ENCODE measurements at places on chromosomes 16 and 17. TPM values are rescaled to one million over a fixed set of nuclear protein-coding genes. Genes with fewer than 3 reads are reported as not detected.
A peak's percentile ranks its signal among the peaks of the same experiment; 100 is the strongest.

The SPATA22 gene
- polyA plus RNA-seq = not detected

The KIF18B gene
- 5.0 TPM for polyA plus RNA-seq

The DHRS7C gene
- 0.19 TPM for polyA plus RNA-seq

The TEX19 gene
- polyA plus RNA-seq = not detected

The CRYM gene
- 6.3 TPM for polyA plus RNA-seq

The PRSS53 gene
- 0.66 TPM for polyA plus RNA-seq

The CHAD gene
- 1.8 TPM for polyA plus RNA-seq

The TPSD1 gene
- polyA plus RNA-seq = not detected

The CCL2 gene
- 64.8 TPM for polyA plus RNA-seq

The CCL4L2 gene
- 20.8 TPM for polyA plus RNA-seq

DNA sequence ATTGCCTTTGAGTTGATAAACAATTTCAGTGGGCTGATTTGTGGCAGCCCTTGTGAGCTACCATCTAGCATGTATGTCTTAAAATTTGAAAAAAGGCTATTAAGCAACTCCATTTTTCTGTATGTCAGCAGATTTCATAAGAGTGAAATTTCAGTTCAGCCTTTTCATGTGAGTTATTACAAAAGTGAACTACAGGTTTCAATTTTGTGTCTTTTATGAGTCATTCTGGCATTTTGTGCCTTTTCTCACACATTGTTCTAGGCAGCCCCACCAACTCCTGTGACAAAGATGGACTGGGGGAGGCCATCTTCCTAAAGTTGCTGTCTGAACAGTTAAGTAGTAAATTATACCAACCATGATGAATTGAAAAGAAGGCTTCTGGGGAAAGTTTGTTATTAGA is 52.1 kb downstream of the USP10 start:
- DNase-seq = no peak

DNA sequence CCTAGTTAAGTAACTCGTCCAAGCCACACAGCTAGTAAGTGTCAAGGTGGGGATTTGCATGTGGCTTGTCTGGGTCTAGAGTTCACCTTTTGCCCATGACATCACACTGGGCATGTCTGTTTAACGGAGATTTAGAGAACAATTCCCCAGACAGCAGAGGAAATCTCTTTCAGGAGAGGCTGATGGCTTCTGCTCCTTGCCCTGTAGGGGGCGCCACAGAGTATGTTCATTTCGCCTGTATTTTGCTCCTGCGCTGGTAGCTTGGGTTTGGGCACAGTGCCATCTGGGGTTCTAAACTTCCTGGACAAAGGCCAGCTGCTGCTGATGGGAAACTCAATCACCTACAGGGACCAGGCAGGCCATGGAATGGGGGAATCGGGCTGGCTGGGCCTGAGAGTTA is 20.4 kb downstream of the OTOA start:
- no peak for DNase-seq

- peak; percentile 81 for DNase-seq
These were observed 29.8 kb downstream of the PRSS54 start for GRCh38 chr16:58264961-58265479.

DNA sequence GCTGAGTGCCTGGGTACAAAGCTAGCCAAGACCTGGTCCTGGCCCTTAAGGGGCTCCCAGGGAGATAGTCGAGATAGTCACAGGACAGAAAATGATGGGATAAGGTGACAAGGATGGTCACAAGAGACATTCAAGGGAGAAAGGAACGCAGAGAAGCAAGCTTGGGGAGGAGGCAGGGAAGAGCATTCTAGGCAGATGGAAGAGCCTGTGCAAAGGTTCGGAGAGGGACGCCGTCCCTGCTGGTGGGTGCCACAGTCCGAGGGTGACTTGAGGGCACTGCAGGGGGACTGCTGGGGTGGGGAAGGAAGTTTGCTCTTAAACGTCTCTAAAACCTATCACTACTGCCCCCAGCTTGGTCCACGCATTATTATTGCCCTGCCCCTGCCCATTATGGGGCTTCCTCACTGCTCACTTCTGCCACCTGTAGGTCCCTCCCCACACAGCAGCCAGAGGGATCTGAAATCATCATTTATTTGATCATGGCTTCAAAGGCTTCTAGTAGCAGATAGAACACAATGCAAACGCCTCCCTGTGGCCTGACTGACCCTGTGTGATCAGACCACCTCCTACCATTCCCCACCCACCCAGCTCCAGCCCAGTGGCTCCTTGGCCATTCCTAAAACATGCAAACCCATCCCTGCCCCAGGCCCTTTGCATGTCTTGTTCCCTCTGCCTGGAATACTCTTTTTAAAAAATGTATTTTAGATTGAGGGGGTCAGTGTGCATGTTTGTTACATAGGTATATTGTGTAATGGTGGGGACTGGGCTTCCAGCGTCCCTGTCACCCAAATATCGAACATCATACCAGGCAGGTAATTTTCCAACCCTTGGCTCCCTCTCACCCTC is 60.3 kb downstream of the RMI2 start:
- DNase-seq = no peak

DNA sequence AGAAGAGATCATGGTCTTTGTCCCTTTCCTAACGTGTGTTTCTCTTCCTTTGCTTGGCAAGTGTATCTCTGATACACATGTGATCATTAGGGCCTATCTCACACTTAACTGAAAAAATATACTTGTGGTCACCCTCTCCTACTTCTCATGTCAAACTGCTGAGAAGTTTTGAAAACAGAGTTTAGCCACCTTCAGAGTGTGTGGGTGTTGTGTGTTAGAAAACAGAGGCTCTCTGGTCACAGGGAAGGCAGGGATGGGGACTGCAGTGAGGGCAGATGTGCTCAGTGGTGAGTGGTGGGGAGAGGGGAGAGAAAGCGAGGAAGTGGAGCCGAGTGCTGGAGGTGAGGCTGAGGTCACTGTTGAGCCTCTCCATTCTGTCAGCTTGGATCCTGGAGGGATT is 29.4 kb downstream of the GRB7 start:
- DNase-seq = no peak

GRCh38 chr16:58402796-58403195 is 10.5 kb downstream of the GINS3 start:
- no peak for DNase-seq

GRCh38 chr16:87626905-87627304 is 24.6 kb downstream of the JPH3 start:
- no peak for DNase-seq

DNA sequence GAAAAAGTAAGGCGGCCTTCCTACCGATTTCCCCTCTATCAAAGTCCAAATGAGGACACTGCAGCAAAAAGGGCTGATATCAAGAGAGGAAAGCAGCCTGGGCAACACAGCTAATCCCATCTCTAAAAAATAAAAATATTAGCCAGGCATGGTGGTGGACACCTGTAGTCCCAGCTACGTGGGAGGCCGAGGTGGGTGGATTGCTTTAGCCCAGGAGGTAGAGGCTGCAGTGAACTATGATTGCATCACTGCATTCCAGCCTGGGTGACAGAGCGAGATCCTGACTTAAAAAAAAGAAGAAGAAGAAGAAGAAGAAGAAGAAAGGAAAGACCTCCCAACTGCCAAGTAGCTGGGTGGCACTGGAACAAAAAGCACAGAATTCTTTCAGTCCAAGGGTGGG is 14.4 kb downstream of the CACNB1 start:
- no peak for DNase-seq

DNA sequence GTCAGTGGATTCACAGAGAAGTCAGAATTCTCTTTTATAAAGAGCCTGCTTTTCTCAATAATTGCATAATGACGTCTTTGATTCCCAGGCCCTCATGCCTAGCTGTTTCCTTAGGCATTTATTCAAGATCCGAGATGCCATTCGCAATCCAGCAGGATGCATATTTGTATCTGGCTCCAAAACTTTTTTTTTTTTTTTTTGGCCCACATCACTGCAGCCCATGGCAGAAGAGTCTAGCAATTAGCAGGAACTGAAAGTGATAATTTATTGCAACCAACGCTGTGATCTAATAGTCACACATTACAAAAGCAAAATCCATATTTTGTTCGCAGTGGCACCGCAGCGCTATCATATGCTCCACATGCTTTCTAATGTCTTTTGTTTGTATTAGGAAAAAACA is 503.4 kb downstream of the MAF start:
- no peak for DNase-seq

DNA sequence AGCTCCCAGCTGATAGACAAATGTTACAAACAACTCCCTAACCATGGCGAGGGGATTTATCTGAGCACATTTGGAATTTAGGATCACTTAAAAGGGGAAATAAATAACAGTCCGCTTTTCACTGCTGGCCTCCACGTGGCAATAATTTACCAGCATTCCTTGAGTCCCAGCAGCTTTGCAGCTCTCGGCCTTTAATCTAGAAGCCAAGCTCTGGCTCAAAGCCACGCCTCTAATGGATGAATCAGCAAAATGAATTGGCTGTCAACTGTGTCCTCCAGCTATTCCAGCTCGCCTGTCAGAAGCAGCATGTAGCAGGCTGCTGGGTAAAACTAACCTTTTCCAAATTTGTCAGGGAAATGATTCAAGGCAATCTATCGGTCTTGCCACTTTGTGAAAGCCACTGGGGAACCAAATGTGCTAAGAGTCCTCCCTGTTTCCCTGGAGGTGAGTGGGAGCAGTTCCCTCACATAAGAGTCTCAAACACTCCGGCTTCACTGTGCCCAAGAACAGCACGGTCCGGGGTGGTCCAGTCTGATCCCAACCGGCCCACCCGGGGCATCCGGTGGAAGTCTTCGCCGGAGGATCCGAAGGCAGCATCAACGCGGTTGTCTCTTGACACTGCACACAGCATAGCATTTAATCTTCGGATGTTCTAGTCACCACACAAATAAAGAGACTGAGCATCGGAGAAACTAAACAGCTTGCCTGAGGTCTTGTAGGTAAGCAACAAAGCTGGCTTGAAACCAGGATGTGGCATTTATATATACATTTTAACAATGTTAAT is 143.3 kb downstream of the PARN start:
- peak; percentile 92 for DNase-seq

DNA sequence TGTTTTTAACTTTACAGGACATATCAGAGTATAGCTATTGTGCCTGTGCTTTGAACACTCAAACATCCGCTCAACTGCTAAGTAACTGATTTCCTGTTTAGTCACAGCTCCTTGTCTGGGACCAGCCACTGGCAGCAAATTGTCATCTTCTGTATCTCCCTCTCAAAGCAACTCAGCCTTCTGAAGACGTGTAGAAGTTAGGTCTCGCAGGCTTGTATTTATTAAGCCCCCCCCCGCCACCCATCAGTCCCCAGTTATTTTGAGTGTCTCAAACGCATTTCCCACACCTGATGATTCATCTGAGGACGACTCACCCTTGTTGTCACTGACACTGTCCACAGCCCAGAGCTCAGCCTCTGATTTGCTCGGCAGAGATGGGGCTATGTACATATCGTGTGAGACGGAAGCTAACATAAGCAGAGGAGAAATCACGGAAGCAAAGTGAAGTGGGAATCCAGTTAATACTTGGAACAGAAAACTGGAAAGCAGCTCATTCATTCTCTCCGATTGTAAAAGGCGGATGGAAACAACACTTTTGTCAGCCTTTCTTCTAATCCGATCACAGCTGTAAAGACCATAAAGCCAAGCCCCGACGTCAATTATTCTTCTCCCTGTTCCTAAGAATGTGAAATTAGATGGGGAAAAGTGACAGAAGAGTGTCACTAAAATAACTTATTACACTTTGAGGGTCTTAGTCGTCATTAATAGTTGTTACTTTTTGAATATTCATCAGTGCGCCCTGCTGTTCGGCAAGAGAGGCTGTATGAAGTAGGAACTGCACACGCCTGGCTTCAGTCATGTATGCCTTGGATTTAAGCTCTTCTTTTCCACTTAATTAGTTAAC is 64.2 kb downstream of the PITPNC1 start:
- peak; percentile 48 for DNase-seq

GRCh38 chr17:2751491-2751890 is 2.0 kb upstream of the CCDC92B start:
- no peak for DNase-seq

- DNase-seq = no peak
These were observed 7.6 kb downstream of the LMF1 start for GRCh38 chr16:962901-963814.

- no peak for DNase-seq
These were observed 14.1 kb downstream of the ODF4 start for GRCh38 chr17:8353736-8354135.

DNA sequence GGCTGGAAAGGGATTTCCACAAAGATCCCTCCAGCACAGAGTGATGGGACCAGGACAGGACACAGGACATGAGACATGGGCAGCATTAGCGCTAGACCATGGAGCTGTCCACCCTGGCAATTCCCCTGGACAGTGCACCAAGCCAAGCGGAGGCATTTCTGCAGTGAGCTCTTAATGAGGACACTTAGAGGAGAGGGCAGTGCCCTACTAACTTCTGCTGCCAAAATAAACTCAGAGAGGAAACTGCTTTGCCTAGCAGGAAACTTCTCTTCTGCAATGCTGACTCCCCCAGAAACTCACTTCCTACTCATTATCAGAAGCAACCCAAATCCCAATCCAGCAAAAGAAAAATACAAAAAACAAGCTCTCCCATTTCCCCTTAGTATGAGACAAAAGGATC is 119.2 kb downstream of the HS3ST2 start:
- DNase-seq = no peak

GRCh38 chr17:49616601-49617131 is 41.0 kb downstream of the NXPH3 start:
- DNase-seq = no peak

DNA sequence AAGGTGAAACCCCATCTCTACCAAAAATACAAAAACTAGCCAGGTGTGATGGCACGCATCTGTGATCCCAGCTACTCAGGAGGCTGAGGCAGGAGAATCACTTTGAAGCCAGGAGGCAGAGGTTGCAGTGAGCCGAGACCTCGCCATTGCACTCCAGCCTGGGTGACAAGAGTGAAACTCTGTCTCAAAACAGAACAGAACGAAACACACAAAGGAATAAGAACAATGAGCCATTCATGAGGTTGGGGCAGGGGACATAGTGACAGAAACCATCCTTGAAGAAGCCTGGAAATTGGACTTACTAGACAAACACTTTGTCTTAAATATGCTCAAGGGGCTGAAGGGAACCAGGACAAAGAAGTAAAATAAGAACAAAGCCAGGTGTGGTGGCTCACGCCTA is 39.4 kb downstream of the WDR45B start:
- DNase-seq = no peak

GRCh38 chr17:39650121-39650579 is 13.2 kb downstream of the STARD3 start:
- DNase-seq = no peak

DNA sequence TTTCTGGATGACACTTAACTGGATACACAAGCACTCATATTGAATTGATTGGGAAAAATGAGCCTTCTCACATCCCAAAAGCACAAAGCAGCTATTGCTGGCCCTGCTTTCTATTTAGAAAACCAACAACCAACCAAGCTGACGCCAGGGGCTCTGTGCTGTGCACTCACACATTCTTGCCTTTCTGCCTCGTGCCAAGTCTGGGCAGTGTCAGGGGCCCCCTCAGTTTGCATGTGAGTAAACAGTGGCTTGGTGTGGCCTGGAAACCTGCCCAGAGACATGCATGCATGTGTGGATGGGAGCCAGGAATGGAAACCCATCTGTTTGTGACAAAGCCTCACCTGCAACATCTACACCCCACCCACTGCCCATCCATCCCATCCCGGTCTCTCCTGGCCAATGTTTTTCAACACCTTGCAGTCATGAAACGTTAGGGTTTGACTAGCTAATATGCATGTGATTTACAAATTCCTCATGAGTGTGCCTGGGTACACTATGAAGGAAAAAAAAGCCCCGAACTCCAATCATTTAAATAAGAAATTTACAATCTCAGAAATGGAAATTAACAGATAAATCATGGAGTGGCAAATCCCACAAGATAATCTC is 20.4 kb downstream of the MIEF2 start:
- peak; percentile 36 for DNase-seq

- DNase-seq = no peak
These were observed 415.3 kb downstream of the KIF2B start for GRCh38 chr17:54237911-54238515.
